ENCODE measurements at places on chromosomes 12 and 14.

GRCh38 chr12:111756681-111757080, 10.1 kb upstream of the ALDH2 start:
- DNase-seq, result no peak

- no peak for DNase-seq
These were observed 12.3 kb upstream of the GLT1D1 start for GRCh38 chr12:128840862-128841468.

DNA sequence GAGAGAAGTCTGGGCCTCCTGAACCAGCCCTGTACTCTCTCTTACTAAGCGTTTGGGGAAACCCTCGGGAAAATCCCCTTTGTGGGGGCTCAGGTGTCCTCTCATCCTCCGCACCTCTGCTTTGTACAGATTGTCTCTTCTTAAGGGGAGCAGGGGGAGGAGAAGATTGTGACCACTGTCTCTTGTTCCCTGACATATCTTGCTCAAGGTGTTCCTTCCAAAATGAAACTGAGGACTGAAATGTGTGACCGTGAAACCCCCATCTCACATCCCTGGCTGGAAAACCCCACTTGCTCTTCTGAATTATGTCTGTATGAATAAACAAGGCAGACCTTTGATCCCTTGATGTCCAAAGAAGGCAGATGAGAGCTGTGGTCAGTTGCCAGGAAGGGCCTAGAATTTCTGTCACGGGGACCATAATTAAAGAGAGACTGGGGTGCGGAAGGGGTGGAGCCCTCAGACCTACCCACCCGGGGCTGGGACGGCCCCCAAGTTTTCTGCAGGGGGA, 369.8 kb downstream of the AACS start:
- DNase-seq, result no peak

GRCh38 chr14:22532345-22533056, 56.5 kb downstream of the DAD1 start:
- DNase-seq, result no peak

GRCh38 chr14:90412058-90412457, 15.2 kb downstream of the CALM1 start:
- no peak for DNase-seq

DNA sequence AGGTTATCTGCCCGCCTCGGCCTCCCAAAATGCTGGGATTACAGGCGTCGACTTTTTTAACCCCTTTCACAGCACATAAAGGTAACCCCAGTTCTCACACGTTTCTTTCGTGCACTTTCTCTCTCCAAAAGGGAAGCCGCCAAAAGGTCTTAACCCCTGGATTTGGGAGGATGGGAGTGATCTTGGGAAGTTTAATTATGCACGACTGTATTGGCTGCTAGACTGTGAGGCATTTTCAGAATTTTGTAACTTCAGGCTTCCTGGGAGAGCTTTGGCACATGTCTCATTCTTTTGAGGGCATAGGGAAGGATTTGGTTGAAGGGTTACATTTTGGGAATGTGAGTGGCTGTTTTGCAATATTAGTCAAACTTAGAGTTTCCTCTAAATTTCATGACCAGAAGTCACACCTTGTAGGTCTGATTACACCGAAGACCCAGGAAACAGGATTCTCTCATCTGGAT, 1.4 kb upstream of the SMARCC2 start:
- DNase-seq, result no peak

DNA sequence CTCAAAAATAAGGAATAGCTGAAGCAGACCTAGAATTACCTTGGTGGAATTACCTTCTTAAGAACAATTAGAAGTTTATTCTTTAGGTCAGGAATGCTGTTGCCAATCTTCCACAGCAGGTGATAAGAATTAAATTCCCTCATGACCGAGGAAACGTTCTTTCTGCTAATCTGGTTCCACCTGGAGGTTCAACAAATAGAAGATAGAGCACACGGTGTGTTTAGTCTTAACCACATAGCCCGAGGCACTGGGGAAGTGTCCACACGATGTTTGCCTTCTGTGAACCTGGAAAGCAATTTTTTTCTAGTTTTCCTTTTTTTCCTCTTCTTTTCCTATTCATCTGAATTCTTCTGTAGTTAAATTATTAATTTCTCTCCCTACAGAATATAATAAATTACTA, 906.9 kb downstream of the NRXN3 start:
- no peak for DNase-seq

DNA sequence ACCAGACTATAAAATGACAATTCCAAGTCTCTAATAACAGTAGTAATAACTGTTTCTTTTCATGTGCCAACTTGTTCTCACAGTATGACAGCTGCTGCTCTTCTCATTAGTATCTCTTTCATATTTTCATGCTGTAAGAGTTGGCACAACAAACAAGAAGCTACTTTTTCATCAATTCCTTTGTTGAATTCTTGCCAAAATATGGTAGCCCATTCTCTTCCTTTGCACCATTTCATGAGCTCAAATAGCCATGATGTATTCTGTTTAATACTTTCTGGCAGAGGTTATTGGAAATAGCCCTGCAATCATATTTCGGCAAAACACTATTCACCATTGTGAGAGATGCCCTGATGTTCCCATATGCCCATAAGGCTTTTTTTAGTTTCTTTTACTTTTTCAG, 1100.7 kb downstream of the TRHDE start:
- no peak for DNase-seq

DNA sequence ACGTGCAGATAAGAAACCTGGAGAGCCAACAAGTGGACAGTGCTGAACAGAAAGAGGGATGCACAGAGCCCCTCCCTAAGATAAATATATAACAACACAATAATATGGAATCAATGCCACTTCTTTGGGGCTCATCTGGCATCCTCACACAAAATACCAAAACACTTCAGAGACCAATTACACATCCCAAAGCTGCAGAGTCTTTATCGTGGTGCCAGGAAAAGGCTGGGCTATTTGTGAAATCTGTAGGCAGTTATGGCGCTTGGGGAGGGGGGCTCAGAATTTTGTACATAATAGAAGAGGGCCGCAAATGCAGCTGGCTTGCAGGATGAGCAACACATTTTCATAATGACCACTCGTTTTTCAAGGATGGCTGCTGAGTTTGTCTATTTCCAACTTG, 160.4 kb upstream of the NOS1 start:
- no peak for DNase-seq

GRCh38 chr12:52627395-52628110, 9.2 kb upstream of the KRT73 start:
- DNase-seq, result no peak

DNA sequence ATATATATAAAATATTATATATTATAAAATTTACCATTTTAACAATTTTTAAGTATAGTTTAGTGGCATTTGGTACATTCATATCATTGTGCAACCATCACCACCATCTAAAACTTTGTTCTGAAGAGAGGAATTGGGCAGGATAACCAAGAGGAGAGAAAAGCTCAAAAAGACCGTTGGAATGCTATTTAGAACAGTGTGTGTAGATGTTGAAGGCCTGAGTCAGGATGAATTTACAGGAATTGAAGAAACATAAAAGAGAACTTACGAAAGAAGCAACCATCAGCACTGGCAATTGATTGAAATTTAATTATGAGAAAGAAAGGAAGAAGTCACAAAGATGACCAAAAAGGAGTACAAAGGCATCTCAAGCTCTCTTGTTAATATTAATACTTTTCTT, 196.9 kb upstream of the PWP1 start:
- no peak for DNase-seq

DNA sequence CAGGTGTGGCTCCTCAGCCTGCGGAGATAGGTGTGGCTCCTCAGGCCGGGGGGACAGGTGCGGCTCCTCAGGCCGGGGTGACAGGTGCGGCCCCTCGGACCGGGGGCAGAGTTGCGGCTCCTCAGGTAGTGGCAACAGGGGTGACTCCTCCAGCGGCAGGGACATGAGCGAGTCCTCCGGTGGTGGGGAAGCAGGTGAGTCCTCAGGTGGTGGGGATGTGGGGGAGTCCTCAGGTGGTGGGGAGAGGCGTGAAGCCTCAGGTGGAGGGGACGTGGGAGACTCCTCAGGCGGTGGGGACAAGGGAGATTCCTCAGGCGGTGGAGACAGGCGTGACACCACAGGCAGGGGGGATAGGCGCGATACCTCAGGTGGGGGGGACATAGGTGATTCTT, 9.2 kb downstream of the KMT2D start:
- no peak for DNase-seq

- DNase-seq, result no peak
These were observed 33.2 kb downstream of the DUSP6 start for GRCh38 chr12:89319122-89319521.

DNA sequence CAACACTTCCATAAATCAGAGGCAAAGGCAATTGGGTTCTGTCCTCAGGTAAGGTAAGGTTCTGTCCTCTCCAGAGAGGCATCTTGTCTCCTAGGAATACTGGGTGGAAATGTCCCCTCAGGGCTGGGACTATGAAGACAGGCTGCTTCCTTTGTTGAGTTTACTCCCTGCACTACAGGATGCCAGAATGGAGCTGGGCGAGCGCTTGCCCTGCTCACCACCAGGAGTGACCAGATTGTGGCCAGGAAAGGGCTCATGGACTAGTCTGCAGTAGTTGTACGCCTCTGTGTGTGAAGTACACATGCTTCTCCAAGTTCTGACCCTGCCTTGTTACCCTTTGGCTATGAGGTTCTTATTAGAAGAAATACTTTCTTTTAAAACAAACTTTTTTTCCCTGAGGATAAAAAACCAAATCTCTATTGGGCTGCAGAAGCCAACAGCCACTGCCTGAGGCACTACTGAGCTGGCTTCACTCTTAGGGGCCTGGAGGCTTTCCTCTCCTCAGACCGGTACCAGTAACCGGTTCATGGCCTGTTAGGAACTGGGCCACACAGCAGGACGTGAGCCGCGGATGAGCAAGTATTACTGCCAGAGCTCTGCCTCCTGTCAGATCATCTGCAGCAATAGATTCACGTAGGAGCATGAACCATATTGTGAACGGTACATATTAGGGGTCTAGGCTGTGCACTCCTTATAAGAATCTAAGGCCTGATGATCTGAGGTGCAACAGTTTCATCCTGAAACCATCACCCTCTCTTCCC, 83.2 kb downstream of the DHRS2 start:
- DNase-seq, result no peak

- DNase-seq, result no peak
These were observed 32.8 kb downstream of the MSRB3 start for GRCh38 chr12:65311260-65311659.

DNA sequence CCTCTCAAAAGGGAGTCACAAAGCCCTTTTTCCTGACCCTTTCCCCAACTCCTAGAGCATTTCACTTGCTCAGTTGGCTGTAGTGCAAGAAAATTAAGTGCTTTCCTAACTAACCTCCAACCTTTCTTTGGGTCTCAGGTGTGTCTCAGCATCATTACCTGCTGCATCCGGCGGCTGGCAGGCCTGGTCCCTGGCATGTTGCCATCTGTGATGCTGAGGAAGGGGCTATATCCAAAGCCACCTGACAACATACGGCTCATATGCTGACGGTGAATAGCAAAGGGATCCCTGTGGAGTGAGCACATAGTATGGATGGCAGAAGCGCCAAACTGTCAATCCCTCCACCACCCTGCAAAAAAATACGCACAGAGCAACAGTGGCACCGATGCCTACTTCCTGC, 1.2 kb downstream of the MLF2 start:
- no peak for DNase-seq

DNA sequence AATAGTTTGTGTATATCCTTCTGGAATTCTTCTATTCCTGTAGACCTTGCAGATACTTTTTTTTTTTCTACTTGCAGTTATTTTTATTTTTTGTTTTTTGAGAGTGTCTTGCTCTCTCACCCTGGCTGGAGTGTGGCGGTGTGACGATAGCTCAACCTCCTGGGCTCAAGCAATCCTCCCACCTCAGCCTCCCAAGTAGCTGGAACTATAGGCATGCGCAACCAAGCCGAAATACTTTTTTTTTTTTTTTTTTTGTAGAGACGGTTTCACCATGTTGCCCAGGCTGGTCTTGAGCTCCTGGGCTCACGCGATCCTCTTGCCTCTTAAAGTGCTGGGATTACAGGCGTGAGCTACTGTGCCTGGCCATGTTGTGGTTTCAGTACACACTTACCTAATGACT, 10.0 kb downstream of the TULP3 start:
- DNase-seq, result no peak

GRCh38 chr14:63542231-63542999, 762 bp downstream of the PPP2R5E start:
- DNase-seq, result peak; percentile 15

- no peak for DNase-seq
These were observed 13.5 kb downstream of the C14orf132 start for GRCh38 chr14:96052541-96053247.

Data from activated CD4-positive, alpha-beta T cell treated with anti-CD3 and anti-CD28 coated beads for 48 hours (primary cell).